Activated CD8-positive, alpha-beta T cell treated with anti-CD3 and anti-CD28 coated beads, Interleukin-2, amount 10 ng/mL, durations not matched to agents 7 days and 5 days (primary cell): ENCODE measurements at places on chromosomes 16 and 17. TPM values are rescaled to one million over a fixed set of nuclear protein-coding genes. Genes with fewer than 3 reads are reported as not detected.

- no peak overlapping the region for H3K27ac ChIP-seq
- no peaks in the 10 kb centered on the region for H3K36me3 ChIP-seq
- no peaks in the 10 kb centered on the region for H3K4me1 ChIP-seq
- H3K4me3 ChIP-seq, result no peak overlapping the region
- DNase-seq, result no peak
- no peaks in the 10 kb centered on the region for H3K27me3 ChIP-seq
These were observed 227.8 kb downstream of the ABCC12 start for GRCh38 chr16:47928008-47928407.

The MCRIP2 gene
- 40.6 TPM for total RNA-seq

DNA sequence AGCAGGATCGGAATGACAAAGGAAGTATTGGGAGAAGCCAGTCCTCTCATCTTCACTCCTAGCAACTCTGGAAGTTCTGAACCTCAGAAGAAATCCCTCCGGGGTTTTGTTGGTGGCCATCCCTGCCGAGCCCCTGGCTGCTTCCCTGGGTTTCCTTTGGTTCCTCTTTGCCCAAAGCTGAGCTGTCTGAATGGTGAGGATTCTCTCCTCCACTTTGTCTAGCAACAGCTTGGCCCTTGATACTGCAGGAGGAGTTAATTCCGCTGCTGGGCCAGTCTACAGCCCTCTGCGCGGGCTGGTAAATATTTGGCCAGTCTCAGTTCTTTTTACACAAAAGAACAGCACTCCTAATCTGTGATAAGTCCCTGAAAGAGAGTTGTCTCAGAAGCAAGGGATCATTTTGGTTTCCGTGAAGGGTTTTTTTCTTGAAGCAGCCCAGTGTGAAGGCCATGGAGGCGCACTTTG lies 170.9 kb downstream of the RAB11FIP4 start:
- H3K27ac ChIP-seq, result no peak overlapping the region
- peaks cover 18% of the 10 kb centered on the region for H3K27me3 ChIP-seq
- no peak overlapping the region for H3K4me3 ChIP-seq
- H3K36me3 ChIP-seq, result no peaks in the 10 kb centered on the region
- no peak for DNase-seq

The ETV4 gene
- total RNA-seq, result 2.7 TPM

- H3K4me3 ChIP-seq, result no peak overlapping the region
- H3K4me1 ChIP-seq, result no peaks in the 10 kb centered on the region
- no peak overlapping the region for H3K27ac ChIP-seq
- H3K27me3 ChIP-seq, result no peaks in the 10 kb centered on the region
- H3K36me3 ChIP-seq, result peaks cover 26% of the 10 kb centered on the region
These were observed 63.5 kb downstream of the MSI2 start for GRCh38 chr17:57319806-57320205.

GRCh38 chr16:649631-650030 lies 466 bp downstream of the WDR90 start:
- peaks cover 15% of the 10 kb centered on the region for H3K4me1 ChIP-seq
- peak; percentile 44 for DNase-seq
- H3K27ac ChIP-seq, result peak overlapping the region; percentile 67

GRCh38 chr16:10852948-10853347 lies 24.1 kb upstream of the CIITA start:
- peaks cover 15% of the 10 kb centered on the region for H3K27me3 ChIP-seq
- no peak overlapping the region for H3K4me3 ChIP-seq
- no peak overlapping the region for H3K27ac ChIP-seq
- peaks cover 12% of the 10 kb centered on the region for H3K4me1 ChIP-seq
- no peaks in the 10 kb centered on the region for H3K36me3 ChIP-seq
- no peak for DNase-seq

The DGKE gene
- 31.1 TPM for total RNA-seq

DNA sequence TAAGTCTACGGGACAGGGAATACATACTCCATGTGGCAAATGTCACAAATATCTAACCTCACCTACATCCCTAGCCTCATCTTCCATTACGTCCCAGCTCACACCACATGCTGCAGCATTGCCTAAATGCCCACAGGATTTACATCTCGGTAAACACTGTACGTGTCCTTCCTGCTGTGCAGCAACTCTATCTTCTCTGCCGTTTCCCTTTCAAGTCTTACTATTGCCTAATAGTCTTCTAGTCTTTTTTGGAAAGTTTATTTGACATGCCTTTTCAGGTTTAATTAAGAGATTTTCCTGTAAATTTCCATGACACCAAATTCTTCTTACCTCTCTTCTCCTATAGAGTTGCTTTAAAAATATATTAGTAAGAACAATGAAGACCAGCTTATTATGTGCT lies 120.5 kb downstream of the HS3ST4 start:
- H3K4me1 ChIP-seq, result no peaks in the 10 kb centered on the region
- peaks cover 2% of the 10 kb centered on the region for H3K27me3 ChIP-seq
- DNase-seq, result no peak

- H3K4me1 ChIP-seq, result no peaks in the 10 kb centered on the region
- no peak overlapping the region for H3K27ac ChIP-seq
- H3K27me3 ChIP-seq, result no peaks in the 10 kb centered on the region
- no peak overlapping the region for H3K4me3 ChIP-seq
- DNase-seq, result no peak
These were observed 263.2 kb downstream of the CBLN1 start for GRCh38 chr16:49018259-49018931.

The KRTAP17-1 gene
- not detected for total RNA-seq

DNA sequence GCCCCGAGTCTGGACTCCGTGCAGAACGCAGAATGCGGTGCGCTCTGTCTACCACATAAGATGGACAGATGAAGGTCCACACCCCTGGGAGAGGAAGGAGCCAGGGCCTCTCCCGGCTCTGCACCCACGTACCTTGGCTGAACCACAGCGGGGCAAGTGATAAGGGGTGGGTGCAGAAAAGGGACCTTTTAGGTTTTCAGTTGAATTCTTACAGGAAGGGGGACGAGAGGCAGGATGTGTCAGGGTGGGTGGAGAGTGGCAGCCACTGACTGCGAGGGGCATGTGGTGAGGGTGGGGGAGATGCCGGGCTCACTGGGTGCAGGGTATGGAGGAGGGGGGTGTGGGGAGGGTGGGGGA lies 372 bp downstream of the CD300A start:
- H3K4me1 ChIP-seq, result peaks cover 3% of the 10 kb centered on the region
- peak overlapping the region; percentile 14 for H3K27ac ChIP-seq
- DNase-seq, result no peak
- H3K27me3 ChIP-seq, result peaks cover 15% of the 10 kb centered on the region

- H3K4me1 ChIP-seq, result no peaks in the 10 kb centered on the region
- DNase-seq, result no peak
- no peak overlapping the region for H3K27ac ChIP-seq
- no peak overlapping the region for H3K4me3 ChIP-seq
These were observed 1.8 kb upstream of the CDRT4 start for GRCh38 chr17:15469260-15469659.

The ARHGAP23 gene
- 0.47 TPM for total RNA-seq

GRCh38 chr16:77063676-77064016 lies 127.3 kb upstream of the MON1B start:
- no peaks in the 10 kb centered on the region for H3K36me3 ChIP-seq
- DNase-seq, result no peak
- no peaks in the 10 kb centered on the region for H3K4me1 ChIP-seq
- H3K4me3 ChIP-seq, result no peak overlapping the region
- H3K27me3 ChIP-seq, result no peaks in the 10 kb centered on the region
- H3K27ac ChIP-seq, result no peak overlapping the region

The ATP1B2 gene
- not detected for total RNA-seq

The THAP11 gene
- total RNA-seq, result 52.4 TPM

GRCh38 chr17:16935786-16936185 lies 36.1 kb downstream of the TNFRSF13B start:
- H3K4me3 ChIP-seq, result no peak overlapping the region
- H3K4me1 ChIP-seq, result no peaks in the 10 kb centered on the region
- no peak for DNase-seq

GRCh38 chr16:22225060-22225459 lies 19.0 kb downstream of the EEF2K start:
- peaks cover 11% of the 10 kb centered on the region for H3K36me3 ChIP-seq
- no peak overlapping the region for H3K4me3 ChIP-seq
- H3K4me1 ChIP-seq, result no peaks in the 10 kb centered on the region
- no peak overlapping the region for H3K27ac ChIP-seq
- no peaks in the 10 kb centered on the region for H3K27me3 ChIP-seq
- DNase-seq, result no peak

The TM4SF5 gene
- total RNA-seq, result not detected

GRCh38 chr17:74163836-74164235 lies 39.6 kb upstream of the RPL38 start:
- H3K36me3 ChIP-seq, result no peaks in the 10 kb centered on the region
- H3K4me1 ChIP-seq, result no peaks in the 10 kb centered on the region
- H3K4me3 ChIP-seq, result no peak overlapping the region
- H3K27me3 ChIP-seq, result peaks cover 4% of the 10 kb centered on the region
- H3K27ac ChIP-seq, result no peak overlapping the region

DNA sequence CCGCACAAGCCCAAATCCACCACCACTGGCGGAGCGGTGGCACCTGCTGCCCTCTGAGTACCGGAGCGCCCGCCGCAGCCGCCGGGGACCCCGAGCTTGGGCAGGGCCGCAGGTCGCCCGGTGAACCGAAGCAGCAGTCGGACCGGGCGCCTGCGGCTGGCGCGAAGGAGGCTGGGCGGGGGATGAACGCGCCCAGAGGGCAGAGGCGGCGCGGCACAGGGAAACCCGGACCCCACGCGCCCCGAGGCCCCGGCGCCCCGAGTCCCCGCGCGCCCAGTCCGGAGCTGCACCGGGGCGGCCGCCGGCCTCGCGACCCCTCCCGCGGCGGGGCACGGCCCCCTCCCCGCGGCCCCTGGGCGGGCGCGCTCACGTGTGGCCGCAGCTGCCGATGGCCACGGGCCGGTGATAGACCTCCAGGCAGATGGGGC lies 393 bp downstream of the RNF166 start:
- no peaks in the 10 kb centered on the region for H3K27me3 ChIP-seq
- peak overlapping the region; percentile 99 for H3K4me3 ChIP-seq
- H3K27ac ChIP-seq, result peak overlapping the region; percentile 100
- peaks cover 43% of the 10 kb centered on the region for H3K4me1 ChIP-seq
